Kidney epithelial cell (primary cell): ENCODE measurements at places on chromosomes 5 and 9. TPM values are rescaled to one million over a fixed set of nuclear protein-coding genes. Genes with fewer than 3 reads are reported as not detected.

The CAMK4 gene
- 0.62 and 0.75 TPM in 2 replicates for total RNA-seq

DNA sequence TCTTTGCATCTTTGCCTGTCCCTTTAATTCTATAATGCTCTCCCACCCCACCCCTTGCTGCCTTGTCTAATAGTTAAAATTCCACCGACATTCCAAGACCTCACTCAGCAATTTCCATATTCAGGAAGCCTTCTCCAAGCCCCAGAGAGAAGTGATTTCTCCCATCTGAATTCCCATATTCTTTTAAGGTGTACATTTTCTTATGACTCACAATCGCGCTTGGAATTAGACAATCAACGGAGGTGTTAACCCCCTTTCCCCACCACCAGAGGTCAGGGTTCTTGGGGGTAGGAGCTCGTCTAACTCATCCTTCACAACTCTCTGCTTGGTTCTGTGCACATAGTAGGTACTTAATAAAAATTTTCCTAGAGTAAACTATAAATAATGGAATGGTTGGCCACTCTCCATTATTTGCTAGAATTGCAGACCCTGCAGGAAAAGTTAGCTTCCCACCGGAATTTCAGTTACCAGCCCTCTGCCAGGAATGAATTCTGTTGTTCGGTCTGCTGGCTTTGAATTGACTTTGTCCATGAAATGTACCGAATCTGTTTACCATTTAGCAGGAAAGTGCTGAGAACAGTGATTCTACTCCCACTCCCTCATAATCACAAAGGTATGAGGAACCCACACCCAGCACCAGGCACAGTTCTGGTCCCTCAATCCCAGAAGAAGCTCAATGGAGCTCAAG is 5.0 kb downstream of the KCNIP1 start:
- DNase-seq: no peak

GRCh38 chr9:129759319-129759718 is 6.5 kb upstream of the PTGES start:
- DNase-seq: no peak

DNA sequence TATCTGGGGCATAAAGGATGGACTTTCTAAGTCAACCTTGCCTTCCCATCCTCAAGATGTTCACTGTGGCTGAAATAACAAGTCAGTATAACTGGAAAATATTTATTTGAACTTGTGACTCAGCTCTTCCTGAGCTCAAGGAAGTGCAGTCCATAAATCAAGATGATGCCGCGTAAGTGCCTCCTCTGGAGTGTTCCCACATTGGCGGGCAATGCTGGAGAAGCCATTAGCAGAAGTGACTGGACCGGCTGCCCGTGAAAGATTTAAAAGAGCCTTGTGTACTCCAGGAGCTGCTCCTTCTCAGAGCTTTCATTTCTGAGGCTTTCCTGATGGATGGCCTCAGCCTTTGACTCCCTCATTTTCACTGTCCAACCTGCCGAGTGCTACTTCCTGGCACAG is 17.4 kb downstream of the TMOD1 start:
- DNase-seq: peak; percentile 74

The ALG2 gene
- 52.4 and 54.1 TPM in 2 replicates for total RNA-seq

GRCh38 chr5:133991171-133991910 is 13.4 kb downstream of the VDAC1 start:
- no peak for DNase-seq

The GRXCR2 gene
- not detected in 2 replicates for total RNA-seq

The TMEM215 gene
- total RNA-seq: not detected in 2 replicates

The SLCO6A1 gene
- total RNA-seq: not detected in 2 replicates

The DDX41 gene
- 151 and 191 TPM in 2 replicates for total RNA-seq

DNA sequence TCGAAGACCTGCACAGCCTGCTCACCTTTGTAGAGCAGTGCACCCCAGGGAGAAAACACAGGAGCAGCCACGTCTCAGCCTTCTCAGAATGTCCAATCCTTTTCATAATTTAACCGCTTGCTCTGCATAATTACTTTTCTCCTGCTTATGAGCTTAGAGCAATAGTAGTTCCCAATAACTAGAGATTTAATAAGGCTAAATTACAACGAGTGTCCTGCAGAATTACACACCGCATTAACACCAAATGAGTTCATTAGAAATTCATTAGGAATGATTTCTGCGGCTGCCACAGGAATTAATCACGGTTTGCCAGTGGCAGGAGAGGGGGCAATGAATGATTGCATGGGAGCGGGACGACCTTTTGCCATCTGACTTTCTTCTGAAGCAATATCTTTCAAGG is 18.7 kb upstream of the FABP6 start:
- no peak for DNase-seq

- no peak for DNase-seq
Measured at GRCh38 chr9:16143947-16144890, 591.4 kb downstream of the CCDC171 start.
